ENCODE measurements at places on chromosomes 3 and 15. TPM values are rescaled to one million over a fixed set of nuclear protein-coding genes. Genes with fewer than 3 reads are reported as not detected.

The GRK7 gene
- total RNA-seq: not detected

The IL12A gene
- total RNA-seq: 1.1 TPM

The CLPX gene
- total RNA-seq: 47.0 TPM

The PRR20G gene
- total RNA-seq: 0.80 TPM

The RPUSD2 gene
- total RNA-seq: 14.8 TPM

The ZBTB47 gene
- total RNA-seq: 4.6 TPM

The PLSCR2 gene
- not detected for total RNA-seq

Data from A549 treated with GW870086 at 1 μM for 4 hours (cell line).